Activated effector memory CD4-positive, alpha-beta T cell treated with Interleukin-2 at 50 U/mL for 16 hours (primary cell): ENCODE measurements at places on chromosomes 1 and 21.

DNA sequence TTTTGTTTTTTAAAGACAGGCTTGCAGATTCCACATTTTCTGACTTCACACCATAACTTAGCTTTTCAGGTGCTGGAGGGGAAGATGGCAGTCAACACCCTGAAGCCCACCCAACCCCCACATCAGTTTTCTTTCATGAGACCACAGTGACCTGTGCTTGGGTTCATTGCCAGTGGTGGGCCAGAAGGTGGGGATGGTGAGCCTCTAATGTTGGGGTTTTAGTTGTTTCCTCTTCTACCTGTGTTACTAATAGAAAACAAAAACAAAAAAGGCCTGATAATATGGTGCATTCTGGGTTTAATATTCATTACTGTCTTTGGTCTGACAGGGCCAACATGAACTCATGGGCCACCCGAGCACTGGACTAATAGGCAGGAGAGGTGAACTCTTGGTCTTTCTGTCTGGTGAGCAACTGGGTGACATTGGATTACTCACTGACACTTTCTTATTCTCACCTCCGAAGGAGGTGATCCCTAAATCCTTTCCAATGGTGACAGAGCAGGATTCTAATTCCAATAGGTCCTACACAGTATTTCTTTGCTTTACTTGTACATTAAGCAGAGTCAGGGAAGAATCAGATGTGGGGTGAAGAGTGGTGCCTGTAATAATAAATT is 132.8 kb downstream of the CLIC6 start:
- DNase-seq: no peak

DNA sequence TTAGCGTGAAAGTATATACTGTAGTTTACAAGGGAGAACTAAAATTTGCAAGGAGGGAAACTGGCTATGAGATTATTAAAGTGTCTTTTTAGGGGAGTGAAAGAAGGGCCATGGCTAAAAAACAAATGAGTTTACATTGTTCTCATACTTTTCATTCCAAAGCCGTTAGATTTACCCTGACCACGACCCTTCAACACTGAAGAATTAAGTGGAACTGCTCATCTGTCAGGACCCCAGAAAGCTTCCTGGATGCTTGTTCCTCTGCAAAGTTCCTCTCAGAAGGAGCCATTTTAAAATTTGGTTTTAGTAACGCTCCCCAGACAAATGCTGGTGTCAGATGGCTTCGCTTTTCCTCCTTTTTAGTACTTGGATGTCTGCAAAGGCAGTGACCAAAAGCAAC is 82.7 kb upstream of the ZBTB18 start:
- DNase-seq: no peak

GRCh38 chr1:42164551-42165420 is at the start of gene GUCA2A:
TSS of gene GUCA2A (minus strand) at chr1:42164745. CDS start at chr1:42164712, 33 bp downstream.
- no peak for DNase-seq

GRCh38 chr1:102434421-102434820 is 437.7 kb upstream of the OLFM3 start:
- no peak for DNase-seq

GRCh38 chr1:10900691-10901090 is 104.2 kb upstream of the CASZ1 start:
- DNase-seq: no peak

DNA sequence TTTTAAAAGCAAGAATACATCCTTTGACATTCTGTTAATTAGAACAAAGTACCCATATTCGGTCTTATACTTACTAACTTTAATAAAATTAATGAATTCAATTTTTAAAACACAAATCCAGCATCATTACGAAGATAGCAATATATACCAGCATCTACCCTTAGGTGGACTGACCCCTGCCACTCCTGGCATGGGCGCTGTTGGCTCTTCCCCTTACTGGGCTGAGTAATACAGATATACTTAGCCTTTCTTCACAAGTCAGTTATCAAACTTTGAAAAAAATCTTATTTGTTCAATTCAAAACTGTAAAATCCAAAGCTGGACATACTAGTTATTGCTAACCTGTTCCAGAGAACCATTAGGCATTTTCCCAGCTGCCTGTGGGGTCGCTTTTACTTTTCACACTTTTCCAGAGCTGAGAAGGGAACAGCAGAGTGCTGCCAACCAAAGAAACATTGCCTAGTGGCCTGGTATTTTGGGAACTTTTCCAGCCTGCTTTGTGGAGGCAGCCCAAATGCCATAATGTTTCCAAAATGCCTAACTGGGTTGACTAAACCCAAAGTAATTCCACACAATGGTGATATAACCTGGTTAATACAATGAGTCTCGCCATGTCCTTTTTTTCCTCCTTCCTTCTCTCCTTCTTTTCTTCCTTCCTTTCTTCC is 424.7 kb upstream of the ADGRL2 start:
- DNase-seq: no peak

- DNase-seq: no peak
Measured at GRCh38 chr1:178358456-178358855, 138.3 kb downstream of the CLEC20A start.

DNA sequence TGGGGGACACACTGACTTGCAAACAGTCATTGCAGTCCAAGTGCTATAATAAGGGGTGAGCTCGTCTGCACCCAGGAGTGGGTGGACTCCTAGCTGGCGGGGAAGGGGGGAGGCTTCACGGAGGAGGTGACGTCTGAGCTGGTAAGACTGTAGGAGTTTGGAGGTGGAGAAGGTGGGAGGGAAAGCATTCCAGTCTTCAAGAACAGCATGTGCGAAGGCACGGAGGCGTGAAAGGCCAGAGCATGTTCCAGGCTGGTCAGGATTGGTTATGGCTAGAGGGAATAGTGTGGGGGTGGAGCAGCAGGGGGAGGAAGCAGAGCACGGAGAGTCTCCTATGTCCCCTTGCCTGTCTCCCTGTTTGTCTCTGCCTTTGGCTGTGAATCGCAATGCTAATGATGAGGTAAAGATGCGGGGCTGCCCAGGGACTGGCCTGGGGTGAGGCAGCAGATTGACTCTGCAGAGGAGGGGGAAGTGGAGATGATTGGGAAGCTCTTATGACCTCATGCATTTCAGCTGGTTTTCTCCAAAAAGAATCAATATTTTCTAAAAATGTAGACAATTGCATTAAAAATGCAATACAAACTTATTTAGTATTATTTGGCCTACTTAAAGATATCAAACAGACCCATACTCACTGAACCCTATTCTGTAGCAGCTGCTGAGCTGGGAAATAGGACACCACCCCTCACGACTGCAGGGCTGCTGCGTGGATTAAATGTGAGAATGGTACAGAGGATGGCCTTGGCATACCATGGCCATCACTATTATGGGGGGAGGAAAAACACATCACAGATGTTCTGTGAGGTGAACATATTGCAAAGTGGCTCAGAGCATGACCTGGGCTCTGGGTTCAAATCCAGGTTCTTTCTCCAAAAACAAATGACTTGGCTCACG is 2.6 kb upstream of the ZNF436 start:
- no peak for DNase-seq

GRCh38 chr1:209809611-209810010 is 3.7 kb upstream of the IRF6 start:
- DNase-seq: no peak

GRCh38 chr1:54481201-54481884 is 66.7 kb upstream of the ACOT11 start:
- DNase-seq: no peak

DNA sequence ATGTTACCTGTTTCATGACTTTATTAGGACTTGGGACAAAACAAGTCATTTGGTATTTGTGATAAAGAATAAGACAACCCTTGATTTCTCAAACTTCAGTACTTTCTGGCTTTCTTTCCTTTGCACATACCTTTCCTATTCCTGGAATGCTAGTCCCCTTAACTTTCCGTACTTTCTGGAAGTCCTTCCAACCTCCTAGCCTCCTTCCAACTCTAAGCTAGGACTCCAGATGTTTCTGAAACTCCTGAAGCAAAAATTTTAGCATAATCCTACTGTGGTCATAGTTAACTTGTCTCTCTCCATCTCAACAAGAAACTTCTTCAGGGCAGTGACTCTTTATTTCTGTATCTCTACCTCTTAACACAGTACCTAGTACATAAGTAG is 19.8 kb upstream of the C1orf105 start:
- DNase-seq: no peak

DNA sequence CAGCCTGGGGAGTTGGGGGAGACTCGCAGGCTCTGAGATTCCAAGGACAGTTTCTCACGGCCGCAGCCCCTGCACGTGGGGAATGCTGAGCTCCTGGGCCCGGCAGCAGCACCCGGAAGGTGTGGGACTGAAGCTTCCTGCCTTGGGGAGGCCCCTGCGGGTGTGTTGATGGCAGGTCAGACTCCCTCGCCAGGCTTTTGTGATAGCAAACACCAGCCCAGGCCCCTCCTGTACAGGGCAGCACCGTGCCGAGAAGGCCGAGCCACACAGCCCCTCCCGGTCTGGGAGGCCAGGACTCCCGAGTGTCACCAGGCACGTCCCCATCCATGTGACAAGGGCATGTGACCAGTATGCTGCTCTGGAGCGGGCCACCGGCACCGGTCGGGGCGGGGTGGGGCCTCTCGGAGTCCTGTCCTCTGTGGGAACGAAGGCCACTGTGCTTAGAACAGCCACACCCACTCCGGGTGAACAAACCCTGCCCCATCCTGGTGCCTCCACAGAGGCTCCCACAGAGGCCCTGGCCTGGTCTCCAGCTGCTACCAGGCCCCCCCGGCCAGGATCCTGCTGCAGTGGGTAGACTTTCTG is 31.1 kb upstream of the ARHGEF16 start:
- no peak for DNase-seq

GRCh38 chr1:46303872-46304326 is 401 bp downstream of the UQCRH start:
- no peak for DNase-seq

GRCh38 chr1:154736841-154737240 is 128.9 kb upstream of the ADAR start:
- DNase-seq: no peak

- DNase-seq: peak; percentile 51
Measured at GRCh38 chr1:54671985-54672608, 30.5 kb downstream of the MROH7 start.

- DNase-seq: no peak
Measured at GRCh38 chr1:65112811-65113210, 35.2 kb upstream of the AK4 start.

DNA sequence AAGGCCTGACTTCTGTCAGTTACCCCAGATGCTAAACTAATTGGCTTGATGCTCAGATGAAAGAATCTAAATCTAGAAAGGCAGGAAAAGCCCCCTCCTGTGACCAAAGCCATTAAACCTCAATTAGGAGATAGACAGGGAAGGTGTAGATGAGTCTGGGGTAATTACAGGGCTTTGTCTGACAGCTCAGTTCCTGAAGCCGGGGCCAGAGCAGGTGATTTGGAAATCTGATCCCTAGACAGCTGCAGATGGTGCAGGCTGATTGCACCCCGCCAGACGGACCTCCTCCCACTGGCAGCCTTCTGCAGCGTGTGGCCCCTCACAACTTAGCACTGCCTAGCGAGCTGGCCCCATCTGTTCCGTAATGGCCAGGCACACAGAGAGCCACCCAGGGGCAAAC is 395.1 kb downstream of the HLX start:
- DNase-seq: no peak

DNA sequence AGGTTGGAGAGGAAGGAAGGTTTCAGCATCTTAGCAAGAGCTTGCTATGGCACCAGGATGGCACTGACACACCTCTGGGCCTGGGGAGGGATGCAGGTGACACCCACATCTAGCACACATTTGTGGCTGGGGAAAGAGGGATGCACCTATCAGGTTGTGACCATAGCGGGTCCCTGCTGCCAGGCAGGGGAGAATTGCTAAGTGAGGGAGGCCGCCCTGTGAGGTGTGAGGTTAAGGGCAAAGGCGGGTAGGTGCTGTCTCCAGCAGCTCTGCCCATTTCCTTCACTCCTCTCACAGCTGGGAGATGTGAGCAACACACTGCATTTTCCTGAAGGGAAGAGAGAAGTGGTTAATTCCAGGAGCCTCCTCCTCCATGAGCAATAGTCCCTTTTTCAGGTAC is 83.2 kb upstream of the TLR5 start:
- DNase-seq: no peak

GRCh38 chr1:246304484-246305259 is 202.4 kb downstream of the SMYD3 start:
- no peak for DNase-seq

- DNase-seq: no peak
Measured at GRCh38 chr1:219909476-219909875, 18.9 kb downstream of the SLC30A10 start.

DNA sequence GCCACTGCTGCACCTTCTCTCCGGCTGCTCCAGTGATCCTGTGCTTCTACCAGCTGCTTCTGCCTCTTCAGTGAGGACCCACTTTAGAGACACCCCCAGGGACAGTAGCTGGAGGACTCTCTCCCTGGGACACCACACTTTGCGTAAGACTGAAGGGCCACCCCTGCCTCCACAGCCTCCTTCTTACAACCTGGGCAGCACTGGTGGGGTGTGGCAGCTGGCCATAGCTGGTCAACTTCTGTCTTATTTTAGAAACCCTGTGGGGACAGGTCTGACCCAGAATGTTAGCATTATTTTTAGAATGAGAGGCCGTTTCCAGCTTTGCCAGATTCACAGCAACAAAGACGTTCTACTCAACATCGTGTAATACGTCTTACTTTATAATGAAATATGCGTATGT is 1.1 kb upstream of the KRTAP10-9 start:
- no peak for DNase-seq

DNA sequence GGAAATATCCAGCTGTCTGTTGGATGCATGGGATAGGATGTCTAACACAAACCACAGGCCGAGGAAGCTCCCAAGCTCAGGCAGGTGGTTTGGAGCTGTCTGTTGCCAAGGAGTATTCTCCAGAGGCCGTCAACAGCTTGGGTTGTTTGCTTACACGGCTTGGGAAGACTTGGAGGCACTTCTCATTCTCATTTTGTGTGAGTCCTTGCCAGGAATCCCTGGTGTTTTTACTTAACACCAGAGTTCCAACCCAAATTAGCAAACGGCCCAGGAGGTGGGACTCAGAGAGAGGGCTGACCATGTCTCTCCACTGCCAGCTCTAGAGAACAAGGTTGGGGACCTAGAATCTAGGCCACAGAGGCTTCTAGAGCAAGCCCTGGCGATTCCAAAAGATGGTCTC is 72.7 kb upstream of the FAM20B start:
- DNase-seq: no peak

- no peak for DNase-seq
Measured at GRCh38 chr1:81833722-81834121, 33.0 kb downstream of the ADGRL2 start.

DNA sequence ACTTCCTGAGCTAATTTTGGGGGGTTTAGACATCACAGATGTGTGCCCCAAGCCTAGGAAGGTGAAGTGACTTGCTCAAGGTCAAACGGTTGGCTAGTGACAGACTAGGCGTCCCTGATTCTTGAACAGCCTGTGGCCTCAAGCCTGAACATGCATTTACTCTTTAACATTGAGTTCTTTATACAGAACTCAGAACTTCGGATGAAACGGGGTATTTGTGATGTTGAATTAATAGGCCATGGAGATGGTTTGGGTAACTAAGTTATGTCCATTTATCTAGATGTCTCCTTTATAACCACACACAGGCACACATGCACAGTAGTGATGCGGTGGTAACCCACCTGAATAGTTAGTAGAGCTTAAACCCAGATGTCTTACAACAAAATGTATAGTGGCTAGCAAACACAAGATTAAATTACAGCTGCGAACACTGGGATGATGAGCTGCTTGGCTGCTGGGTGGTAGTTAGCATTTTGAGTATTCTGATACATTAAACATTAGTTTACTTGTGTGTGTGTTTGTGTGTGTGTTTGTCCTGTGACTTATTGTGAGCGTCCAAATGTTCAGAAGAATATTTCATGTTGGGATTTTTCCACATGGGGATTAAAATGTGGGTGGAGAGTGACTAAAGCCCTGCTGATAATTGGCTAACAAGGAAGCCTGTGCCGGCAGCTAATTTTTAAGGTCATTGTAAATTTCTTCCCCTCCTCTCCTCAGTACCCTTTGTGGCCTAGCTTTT is 2.3 kb downstream of the ATP1A1 start:
- DNase-seq: no peak

- no peak for DNase-seq
Measured at GRCh38 chr1:16984717-16985116, 4.3 kb upstream of the MFAP2 start.
